ENCODE measurements at places on chromosomes 4 and X.

DNA sequence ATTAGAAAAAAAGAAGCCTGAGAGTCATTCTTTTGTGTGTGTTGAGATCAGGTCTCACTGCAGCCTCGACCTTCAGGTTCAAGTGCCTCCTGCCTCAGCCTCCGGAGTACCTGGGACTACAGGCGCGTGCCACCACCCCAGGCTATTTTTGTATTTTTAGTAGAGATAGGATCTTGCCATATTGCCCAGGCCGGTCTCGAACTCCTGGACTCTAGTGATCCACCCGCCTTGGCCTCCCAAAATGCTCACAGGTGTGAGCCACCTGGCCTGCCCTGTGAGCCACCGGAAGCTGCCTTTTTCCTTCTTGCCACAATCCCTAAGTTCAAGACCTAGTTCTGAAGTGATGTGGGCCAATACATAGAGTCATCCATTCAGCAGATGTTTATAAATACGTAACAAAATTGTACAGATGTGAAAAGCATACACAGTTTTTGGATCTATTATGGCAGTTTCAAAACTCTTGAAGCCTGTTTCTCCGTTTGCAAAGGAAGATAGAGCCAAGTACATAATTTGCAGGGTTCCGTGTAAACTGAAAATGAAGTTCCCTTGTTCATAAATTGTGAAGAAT, 536 bp upstream of the CTSO start:
- DNase-seq, result no peak

DNA sequence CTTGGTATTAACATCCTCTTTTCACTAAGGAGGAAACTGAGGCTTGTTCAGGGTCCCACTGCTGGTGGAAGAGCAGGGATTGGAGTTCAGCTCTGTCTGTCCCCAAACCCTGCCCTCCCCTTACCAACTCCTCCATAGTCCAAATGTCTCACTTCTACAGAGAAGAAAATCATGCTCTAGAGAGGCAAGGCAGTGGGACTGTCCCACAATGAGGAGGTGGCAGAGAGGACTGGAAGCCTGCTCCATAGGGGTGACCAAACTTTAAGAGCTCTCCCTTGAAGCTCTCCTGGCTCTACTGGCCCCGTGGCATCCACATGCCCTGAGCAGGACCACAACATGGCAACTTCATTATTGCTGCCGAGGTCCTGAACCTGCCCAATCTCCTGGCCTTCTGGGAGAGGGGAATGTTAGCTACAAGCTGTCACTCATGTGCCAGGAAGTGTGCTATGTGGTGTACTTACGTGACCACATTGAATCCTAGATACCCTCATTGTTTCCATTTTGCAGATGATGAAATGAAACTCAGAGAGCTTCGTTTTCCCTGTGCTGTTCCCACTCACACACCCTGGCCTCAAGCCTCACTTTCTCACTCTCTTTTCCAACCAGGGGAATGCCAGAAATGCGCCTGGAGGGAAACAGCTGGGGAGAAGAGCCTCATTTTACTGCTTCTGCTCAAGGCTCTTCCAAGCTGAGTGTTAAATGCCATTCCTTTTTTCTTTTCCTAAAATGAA, 71.5 kb downstream of the ANAPC4 start:
- no peak for DNase-seq

- no peak for DNase-seq
Observed at GRCh38 chr4:115279330-115279729, 165.9 kb upstream of the NDST4 start.

GRCh38 chrX:13078739-13079444, 34.5 kb upstream of the FAM9C start:
- peak; percentile 90 for DNase-seq

- DNase-seq, result no peak
Observed at GRCh38 chrX:11366998-11367595, 73.9 kb downstream of the AMELX start.
